ENCODE measurements at places on chromosomes 2 and 18.
A peak's percentile ranks its signal among the peaks of the same experiment; 100 is the strongest.

DNA sequence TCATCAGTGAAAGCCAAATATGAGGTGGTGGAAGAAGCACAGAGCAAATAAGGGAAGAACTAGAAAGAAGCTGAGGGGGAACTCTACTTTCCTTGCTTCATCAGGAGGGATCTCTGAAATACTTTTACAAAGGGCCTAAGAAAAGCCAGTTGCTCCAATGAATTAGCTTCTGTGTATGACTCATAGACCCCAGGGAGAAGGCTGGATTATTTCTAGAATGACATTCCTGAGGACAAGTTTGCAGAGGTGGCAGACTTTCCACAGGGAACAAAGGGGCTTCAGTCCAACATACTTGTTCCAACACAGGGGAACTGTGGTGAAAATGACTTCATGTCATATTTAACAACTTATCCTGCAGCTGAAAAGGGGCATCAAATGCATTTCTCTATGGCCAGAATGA is 29.0 kb downstream of the DOK1 start:
- peak; percentile 61 for DNase-seq

DNA sequence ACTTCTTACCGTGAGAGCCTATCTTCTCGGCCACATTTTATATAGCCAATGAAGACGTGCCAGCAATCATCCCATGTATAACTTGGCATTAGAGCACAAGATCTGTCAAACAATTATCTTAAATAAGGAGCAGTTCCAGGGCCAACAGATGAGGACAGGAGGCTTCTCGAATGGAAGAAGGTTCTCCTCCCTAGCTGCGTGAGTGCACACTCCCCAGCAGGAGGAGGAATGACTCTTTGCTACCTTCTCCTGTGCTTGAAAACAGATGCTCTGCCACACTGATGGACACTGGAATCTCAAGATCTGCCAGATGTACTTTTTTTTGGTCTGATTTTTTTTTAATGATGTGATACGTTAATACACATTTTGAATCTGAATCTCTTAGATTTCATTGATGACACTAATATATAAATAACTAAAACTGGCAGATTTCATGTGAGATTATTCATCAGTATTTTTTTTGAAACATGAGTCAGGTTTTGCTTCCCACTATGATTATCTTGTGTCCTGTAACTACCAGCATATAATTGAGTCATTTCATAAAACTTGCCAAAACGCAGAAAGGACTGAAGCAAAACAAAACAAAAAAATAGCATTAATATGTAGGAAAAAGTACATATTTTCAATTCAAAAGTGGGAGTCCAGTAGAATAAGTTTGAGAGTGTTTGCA is 626 bp upstream of the VIT start:
- DNase-seq = peak; percentile 78

DNA sequence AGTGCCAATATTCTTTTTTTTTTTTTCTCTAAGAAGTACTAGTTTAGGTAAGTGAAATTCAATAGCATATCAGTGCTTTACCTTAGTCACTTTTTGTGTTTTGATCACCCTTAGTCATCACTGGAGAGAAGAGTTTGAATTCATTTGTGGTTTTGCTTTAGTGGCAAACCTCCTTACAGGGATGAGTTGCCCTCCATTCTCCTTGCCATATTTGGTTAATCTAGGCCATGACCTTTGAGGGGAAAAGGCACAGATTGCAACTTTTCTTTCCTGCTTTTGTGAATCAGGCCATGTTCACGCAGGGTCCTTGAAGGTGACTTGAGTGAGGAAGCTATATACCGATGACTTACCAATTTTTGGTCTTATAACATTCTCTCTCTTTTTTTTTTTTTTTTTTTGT is 34.4 kb downstream of the PLEKHA3 start:
- peak; percentile 27 for DNase-seq

DNA sequence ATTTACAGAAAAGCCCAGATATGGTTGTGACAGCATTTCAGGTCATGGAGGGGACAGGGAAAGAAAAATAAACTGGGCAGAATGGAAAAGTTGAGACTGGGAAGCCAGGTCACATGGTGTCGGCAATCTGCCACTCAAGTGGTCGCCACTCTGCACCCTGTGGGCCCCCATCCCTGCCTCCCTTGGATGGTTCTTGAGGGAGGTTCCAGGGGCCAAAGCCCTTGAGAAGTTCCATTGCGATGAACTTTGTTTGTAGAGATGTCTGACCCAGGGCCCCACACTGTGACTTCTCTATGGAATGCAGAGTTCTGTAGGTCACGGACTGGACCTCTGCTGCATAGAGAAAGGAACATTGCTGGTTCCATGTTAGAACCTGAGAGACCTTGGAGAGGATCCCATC is 105.7 kb upstream of the SLC14A2 start:
- no peak for DNase-seq

DNA sequence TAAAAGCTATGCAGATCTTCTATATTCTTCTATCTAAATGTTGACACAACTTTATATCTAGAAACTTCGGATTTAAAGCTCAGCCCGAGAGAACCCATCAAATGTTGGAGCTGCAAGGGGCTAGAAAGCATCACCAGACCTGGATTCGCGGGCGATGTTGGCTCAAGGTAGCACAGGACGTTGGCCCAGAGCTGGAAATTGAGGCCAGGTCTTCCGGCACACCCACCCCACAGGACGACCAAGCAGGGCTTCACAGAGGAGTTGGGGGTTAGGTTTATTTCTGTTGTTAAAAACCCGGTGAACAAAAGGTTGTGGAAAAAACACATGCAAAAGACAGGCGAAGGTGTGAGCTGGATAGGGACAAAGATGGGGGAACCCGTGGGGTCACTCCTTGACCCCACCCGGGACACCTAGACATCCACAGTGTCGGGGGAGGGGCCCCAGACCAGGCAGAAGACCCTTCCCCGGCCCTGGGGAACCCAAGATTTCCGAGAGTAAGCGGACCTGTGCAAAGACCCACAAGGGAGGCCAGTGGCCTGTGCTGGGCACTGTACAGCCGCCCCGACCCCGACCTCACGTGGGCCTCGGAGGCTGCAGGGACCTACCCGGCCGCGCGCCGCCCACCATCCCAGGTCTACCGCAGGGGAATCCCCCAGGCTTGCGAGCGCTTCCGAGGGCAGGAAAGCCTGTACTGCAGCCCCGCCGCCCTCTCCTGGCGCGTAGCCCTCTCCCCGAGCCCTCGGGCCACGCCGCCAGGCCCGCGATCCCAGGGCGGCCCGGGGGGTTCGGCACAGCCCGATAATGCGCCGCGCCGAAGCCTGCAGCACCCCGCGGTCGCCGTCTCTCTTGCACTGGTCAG is 1.8 kb upstream of the AGBL5 start:
- peak; percentile 62 for DNase-seq

GRCh38 chr2:101803128-101803527 is 105.6 kb downstream of the MAP4K4 start:
- DNase-seq = no peak

- no peak for DNase-seq
Observed at GRCh38 chr18:69705987-69706386, 241.7 kb downstream of the CD226 start.

- DNase-seq = no peak
Observed at GRCh38 chr2:27018142-27018541, 14.6 kb upstream of the TMEM214 start.

- DNase-seq = no peak
Observed at GRCh38 chr2:186594001-186594722, 4.3 kb downstream of the ITGAV start.

All from AG20443 (cell line).